Endothelial cell of umbilical vein (primary cell): ENCODE measurements at places on chromosomes 3 and 15.
A peak's percentile ranks its signal among the peaks of the same experiment; 100 is the strongest.

- no peak overlapping the region for H3K27ac ChIP-seq
- H3K27me3 ChIP-seq: no peaks in the 10 kb centered on the region
- H3K36me3 ChIP-seq: peaks cover 18% of the 10 kb centered on the region
- H3K4me1 ChIP-seq: no peaks in the 10 kb centered on the region
- H3K4me3 ChIP-seq: no peak overlapping the region
These were observed 17.6 kb downstream of the CCNL1 start for GRCh38 chr3:157142315-157142714.

DNA sequence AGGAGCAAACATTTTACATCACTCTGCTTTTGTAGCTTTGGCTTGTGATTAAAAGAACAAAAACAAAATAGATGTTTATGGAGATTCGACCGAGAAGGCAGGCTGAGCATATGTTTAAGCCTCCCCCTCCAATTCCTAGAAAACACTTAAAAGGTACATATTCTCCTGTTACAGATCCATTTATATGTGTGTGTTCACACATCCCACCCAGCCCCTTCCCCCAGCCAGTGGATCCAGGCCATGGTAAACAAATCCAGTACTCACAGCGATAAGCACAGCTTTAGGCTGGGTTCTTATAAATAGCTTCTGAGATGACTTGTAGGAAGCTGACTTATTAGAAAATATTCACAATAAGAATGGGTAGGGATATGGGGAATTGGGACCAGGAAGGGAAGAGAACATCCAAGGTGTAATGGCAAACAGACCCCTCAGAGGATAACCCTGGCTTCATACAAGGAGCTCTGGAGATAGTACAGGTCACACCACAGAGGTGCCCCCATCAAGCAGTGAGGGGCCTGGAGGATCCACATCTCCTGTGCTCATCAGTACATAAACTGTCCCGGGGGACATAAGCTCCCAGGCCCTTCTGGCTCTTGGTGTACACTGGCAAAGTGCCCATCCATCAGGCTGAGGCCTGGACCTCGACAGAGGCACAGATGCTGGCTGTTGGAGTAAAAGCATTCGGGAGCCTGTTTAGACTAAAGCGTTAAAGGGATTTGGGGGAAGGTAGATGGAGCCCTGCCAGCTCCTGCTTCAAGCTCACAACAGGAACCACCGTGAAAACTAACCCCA is 70.0 kb upstream of the UBE2E1 start:
- H3K36me3 ChIP-seq: no peaks in the 10 kb centered on the region
- DNase-seq: peak; percentile 82
- H3K27me3 ChIP-seq: no peaks in the 10 kb centered on the region
- no peak overlapping the region for H3K4me3 ChIP-seq

- no peak overlapping the region for H3K27ac ChIP-seq
- H3K36me3 ChIP-seq: no peaks in the 10 kb centered on the region
- H3K4me3 ChIP-seq: no peak overlapping the region
- H3K27me3 ChIP-seq: no peaks in the 10 kb centered on the region
These were observed 35.1 kb downstream of the MYH15 start for GRCh38 chr3:108475220-108475782.

DNA sequence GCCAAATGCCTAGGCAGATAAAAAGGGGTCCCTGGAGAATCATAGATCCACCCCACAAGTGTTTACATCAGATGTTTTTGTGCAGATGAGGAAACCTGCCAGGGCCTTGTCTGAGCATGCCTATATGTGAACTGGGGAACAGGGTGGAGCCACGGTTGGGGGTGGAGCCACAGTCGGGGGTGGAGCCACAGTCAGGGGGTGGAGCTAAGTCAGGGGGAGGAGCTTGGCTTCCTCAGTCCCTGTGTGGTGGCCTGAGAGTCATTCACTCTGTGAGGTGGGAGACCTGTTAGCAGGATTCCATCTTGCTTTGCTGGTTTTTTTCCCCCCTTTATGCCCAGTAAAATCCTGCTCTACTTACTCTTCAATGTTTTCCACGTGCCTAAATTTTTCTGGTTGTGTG is 57.8 kb upstream of the TGFBR2 start:
- no peak overlapping the region for H3K4me3 ChIP-seq
- H3K4me1 ChIP-seq: peaks cover 42% of the 10 kb centered on the region
- H3K27ac ChIP-seq: no peak overlapping the region
- DNase-seq: no peak
- H3K27me3 ChIP-seq: no peaks in the 10 kb centered on the region
- no peaks in the 10 kb centered on the region for H3K36me3 ChIP-seq

DNA sequence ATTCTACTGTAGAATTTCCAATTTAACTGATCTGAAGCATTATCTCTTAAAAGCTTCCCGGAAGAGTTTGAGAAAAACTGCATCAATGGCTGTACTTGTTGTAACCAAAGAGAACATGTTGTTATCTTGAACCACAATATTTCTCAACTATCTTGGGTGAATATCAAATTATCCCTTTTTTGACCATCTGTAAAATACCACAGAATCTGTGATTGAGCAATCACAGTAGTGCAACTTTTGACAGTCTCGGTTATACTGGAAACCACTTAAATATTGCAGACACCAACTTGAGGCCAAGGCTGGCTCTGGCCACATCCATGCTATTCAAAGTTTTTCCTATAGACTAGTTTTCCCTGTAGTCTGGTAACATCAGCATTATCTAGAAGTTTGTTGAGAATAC is 842.8 kb upstream of the EPHA6 start:
- H3K4me1 ChIP-seq: no peaks in the 10 kb centered on the region
- H3K27me3 ChIP-seq: no peaks in the 10 kb centered on the region
- H3K36me3 ChIP-seq: no peaks in the 10 kb centered on the region
- DNase-seq: no peak
- no peak overlapping the region for H3K4me3 ChIP-seq
- no peak overlapping the region for H3K27ac ChIP-seq
